Lower lobe of right lung (tissue), 2 donors: ENCODE measurements at places on chromosomes 4 and X.

DNA sequence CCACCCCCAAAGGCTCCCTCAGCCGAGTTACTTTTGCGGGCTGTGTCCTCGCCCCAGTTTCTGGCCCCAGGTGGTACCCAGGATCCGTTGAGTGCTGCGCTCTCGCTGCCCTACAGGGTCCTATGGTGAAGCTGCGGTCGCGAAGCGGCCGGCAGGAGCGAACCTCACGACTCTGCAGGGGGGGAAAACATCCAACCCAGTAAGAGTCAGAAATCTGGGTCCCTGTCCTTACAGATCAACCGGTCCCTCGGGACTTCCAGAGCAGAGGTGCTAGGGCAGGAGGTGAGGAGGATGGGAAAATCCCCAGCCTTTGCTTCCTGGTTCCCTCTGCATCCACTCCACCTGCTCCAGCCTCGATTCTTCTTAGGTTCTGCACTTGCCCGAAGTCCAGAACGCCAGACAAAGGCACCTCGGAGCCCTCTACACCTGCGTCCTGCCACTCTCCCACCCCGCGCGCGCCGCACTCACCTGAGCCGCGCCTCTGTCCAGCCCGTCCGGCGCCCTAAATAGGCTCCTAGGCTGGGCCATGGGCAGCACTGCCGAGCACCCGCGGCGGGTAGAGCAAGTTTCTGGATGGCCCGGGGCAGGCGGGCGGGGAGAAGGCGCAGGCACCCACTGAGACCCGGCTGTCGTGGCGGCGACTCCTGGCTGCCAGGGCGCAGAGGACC is at the start of gene HS3ST1:
TSS of gene HS3ST1 (minus strand) at position 664 of the 668 bp plus-strand sequence. CDS start 28,889 bp downstream, outside the sequence.
- no peak for DNase-seq

GRCh38 chrX:125137521-125137920 is 182.2 kb upstream of the TEX13C start:
- DNase-seq, result no peak

GRCh38 chrX:130211415-130212186 is 39.8 kb downstream of the RAB33A start:
- DNase-seq, result no peak

DNA sequence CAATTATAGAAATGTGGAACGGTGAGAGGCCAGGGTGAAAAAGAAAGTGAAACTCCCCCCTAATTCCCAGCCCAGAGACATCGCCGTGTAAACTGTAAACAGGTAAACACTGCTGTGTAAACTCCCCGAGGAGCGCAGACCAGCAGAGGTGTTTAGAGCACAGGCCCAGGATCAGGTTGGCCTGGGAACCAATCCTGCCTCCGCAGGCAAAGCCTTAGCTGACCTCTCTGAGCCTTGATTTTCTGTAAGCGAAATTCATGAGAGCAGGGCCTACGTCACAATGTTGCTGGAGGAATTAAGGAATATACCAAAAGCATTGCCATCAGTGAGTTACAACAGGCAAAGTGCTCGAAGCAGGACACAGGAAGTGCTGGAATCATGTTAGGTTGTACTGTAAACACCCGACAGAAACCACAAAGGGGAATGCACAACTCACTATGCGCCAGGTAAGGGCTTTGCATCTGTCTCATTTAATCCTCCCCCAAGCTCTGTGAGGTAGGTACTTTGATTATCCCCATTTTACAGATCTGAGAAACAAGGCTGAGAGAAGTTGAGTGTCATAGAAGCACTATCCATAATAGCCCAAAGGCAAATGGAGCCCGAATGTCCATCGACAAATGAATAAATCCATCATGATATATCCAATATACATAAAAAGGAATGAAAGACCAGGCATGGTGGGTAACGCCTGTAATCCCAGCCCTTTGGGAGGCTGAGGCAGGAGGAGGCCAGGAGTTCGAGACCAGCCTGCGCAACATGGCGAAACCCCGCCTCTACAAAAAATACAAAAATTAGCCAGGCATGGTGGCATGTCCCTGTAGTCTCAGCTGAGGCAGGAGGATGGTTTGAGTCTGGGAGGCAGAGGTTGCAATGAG is 30.7 kb upstream of the KIAA0232 start:
- peak; percentile 6 for DNase-seq

- no peak for DNase-seq
Measured at GRCh38 chr4:185809533-185810071, 2.4 kb downstream of the SORBS2 start.

DNA sequence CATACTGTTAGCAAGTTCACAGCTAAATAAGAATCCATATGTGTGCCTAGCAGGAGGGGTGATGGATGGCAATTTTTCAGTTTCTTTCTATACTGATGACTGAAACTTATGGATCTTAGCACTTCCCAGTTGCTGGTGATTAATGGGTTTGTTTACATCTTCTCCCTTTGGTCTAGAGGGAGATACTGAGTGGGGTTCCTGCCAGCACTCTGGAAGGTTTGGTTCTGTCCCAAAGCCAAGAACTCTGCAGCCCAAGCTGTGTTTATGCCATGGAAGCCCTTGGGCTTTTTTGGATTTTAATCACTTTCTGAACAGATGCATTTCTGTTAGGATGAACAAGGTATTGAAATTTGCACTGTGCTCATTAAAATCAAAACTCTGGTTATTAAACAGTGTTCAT is 43.5 kb downstream of the DDIT4L start:
- no peak for DNase-seq

- DNase-seq, result no peak
Measured at GRCh38 chr4:111618908-111619307, 526.3 kb upstream of the FAM241A start.

- no peak for DNase-seq
Measured at GRCh38 chrX:127129510-127129909, 310.0 kb downstream of the PRR32 start.

DNA sequence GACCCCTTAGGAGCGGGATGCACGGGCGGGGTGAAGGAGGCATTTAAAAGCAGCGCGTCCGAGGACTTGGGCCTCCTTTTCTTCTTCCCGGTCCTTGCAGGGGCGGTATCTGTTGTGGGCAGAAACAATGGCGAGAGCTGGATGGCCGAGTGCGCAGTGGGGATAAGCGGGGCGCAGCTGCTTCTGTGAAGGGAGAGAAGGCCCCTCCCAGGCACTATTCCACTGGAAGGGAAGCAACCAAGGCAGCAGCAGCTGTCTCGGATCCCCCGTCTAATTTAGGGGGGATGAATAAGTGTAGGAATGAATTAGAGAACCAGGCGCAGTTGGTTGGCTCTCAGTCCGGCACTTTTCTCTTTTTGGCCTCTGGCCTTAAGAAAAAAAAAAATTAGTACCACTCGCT is 995 bp downstream of the SMARCA5 start:
- peak; percentile 57 for DNase-seq
